ENCODE measurements at places on chromosomes 1 and 21.
A peak's percentile ranks its signal among the peaks of the same experiment; 100 is the strongest.

- DNase-seq: peak; percentile 5
Observed at GRCh38 chr1:115706587-115707425, 61.7 kb downstream of the CASQ2 start.

GRCh38 chr21:21463456-21463855 lies 465.2 kb downstream of the NCAM2 start:
- no peak for DNase-seq

GRCh38 chr1:52334906-52335528 lies 31.0 kb downstream of the CC2D1B start:
- DNase-seq: no peak

- no peak for DNase-seq
Observed at GRCh38 chr1:115980998-115981993, 5.0 kb downstream of the SLC22A15 start.

DNA sequence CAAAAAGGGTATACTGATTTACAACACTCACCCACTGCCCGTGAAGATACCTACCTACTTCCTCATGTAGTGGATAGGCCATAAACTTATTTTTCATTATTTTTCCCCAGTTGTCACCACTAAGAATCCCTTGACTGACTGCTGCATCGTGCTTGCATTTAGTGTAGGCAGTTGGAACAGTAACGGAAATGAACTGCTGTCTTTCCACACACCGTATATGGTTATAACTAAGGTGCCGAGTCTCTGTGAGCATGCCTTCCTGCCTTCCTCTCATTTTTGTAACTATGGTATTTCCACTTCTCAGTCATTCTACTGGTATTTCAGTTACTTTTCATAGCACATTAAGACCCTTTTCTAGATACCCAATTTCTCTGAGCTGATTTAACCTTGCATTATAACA lies 36.4 kb downstream of the SLC35F3 start:
- no peak for DNase-seq

GRCh38 chr1:212578041-212578440 lies 30.5 kb upstream of the ATF3 start:
- DNase-seq: no peak

DNA sequence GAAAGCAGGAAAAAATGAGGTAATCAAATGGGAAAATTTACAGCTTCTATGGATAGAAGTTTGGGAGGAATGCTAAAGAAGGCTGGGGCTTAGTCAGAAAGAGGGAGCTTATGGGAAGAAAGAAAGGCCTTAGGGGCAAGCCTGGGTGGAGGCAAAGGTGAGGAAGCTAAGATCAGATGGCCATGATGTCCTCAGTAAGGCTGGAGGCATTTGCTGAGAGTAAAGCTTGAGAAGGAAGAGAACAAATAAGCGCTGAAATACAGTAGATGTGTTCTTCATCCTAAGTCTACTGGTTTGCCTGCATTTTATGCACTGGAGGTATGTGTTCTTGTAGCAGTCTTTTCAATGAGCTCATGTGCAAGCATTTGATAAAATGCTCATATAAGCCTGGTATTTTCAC lies 355.4 kb downstream of the BRINP2 start:
- DNase-seq: no peak

GRCh38 chr21:45080639-45081414 lies 6.4 kb downstream of the ADARB1 start:
- peak; percentile 70 for DNase-seq

DNA sequence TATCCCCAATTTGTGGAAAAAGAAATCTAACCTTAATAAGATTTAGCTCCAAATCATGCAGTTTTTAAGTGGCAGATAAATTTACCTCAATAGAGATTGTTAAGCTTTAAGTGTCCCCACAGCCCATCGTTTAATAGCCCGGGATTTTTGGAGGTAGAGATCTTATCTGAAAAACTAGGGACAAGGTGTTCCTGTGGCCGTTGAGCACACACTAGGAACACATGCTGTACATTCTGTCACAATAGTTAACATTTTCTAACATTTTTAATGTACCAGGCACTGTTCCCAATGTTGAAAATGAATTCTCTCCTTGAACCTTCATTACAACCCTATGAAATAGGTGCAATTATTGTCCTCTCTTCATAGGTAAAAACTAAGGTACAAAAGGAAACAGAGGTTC lies 85.7 kb upstream of the PLD5 start:
- DNase-seq: no peak

- DNase-seq: no peak
Observed at GRCh38 chr1:4825800-4826450, 171.5 kb downstream of the AJAP1 start.

DNA sequence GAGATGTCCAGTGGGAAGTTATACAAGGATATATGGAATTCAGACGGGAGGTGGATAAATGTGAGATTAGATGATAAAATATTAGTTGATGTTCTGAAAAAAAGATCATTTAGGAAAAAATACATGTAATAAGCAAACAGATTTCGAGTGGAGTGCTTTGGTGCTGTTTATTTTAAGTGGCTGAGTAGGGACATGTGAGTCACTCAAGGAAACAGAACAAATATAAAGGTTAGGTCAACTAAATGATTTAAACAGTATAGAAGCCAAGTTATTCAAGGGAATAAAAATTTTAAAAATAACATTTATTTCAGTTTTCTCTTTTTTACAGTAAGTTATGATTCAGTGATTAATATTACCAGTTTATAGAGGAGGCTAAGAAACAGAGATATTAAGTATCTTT lies 1046.7 kb upstream of the B3GALT2 start:
- DNase-seq: no peak

DNA sequence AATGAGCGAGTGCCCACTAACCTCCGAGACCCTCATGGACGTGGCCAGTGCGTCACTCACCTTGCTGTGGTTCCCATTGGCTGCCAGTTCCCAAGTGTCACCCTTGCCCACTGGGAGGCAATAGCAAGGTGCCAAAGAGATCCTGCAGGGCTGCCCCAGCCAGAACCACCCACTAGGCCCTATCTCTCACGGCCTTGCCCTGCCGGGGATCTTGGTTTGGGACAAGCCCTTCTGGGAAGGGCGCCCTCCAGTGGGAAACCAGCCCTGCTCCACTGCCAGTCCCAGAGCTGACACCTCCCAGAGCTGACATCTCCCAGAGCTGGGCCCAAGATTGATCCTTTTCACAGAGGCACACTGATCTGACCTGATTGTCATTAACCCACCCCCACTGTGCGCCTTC lies 2.1 kb upstream of the SELENON start:
- DNase-seq: peak; percentile 58

DNA sequence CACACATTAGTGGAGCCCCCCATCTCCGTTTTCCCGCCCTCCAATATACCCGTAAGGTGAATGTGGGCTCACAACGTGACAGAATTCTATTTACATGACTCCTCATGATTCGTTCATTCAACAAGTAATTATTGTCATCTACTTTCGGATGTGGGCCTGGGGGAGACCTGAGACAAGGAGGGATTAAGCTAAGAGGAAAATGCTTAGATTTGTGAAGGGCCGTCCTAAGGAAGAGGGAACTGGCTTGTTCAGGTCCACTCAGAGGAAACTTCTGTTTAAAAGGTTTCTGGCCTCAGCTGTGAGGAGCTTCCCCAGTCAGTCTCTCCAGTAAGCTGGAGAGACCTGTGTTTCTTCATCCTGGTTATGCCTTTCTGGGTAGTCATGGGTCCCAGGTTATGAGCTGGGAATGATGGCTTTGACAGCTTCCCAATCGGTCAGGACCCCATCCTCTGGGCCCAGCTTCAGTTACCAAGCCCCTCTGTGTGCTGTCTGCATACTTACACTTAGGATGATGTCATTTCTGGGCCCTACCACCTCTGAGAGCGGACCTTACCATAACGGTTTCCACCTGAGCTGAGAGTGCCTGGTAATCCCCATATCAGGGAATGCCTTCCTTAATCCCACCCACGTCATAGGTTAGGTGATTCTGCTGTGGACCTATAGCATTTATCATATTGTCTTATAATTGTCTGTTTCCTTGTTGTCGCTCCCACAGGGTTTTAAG lies 687 bp upstream of the ERI3 start:
- DNase-seq: no peak
